G401 (cell line): ENCODE measurements at places on chromosomes 3 and 15.

GRCh38 chr15:51004103-51004551 lies 90.6 kb downstream of the TNFAIP8L3 start:
- DNase-seq, result no peak

DNA sequence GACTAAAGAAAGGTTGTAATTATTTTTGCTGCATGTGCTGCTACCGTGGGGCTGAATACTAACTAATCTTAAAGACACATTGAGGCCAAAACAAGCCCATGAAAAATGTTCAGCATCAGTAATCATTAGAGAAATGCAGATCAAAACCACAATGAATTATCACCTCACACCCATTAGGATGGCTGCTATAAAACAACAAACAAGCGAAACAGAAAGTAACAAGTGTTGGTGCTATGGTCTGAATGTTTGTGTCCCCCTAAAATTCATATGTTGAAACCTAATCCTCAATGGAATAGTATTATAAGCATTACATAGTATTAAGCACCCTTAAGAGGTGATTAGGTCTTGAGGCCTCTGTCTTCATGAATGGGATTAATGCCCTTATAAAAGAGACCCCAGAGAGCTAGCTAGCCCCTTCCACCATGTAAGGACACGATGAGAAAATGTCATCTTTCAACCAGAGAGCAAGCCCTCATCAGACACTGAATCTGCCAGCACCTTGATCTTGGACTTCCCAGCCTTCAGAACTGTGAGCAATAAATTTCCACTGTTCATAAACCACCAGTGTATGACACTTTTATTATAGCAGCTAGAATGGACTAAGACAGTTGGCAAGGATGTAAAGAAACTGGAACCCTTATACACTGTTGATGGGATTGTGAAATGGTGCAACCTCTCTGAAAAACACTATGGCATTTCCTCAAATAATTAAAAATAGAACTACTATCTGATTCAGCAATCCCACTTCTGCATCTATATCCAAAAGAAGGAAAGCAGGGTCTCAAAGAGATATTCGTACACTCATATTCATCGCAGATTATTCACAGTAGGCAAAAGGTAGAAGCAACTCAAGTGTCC lies 76.1 kb downstream of the REC114 start:
- no peak for DNase-seq

- peak; percentile 75 for DNase-seq
Measured at GRCh38 chr3:143972505-143973258, 1.1 kb downstream of the DIPK2A start.

DNA sequence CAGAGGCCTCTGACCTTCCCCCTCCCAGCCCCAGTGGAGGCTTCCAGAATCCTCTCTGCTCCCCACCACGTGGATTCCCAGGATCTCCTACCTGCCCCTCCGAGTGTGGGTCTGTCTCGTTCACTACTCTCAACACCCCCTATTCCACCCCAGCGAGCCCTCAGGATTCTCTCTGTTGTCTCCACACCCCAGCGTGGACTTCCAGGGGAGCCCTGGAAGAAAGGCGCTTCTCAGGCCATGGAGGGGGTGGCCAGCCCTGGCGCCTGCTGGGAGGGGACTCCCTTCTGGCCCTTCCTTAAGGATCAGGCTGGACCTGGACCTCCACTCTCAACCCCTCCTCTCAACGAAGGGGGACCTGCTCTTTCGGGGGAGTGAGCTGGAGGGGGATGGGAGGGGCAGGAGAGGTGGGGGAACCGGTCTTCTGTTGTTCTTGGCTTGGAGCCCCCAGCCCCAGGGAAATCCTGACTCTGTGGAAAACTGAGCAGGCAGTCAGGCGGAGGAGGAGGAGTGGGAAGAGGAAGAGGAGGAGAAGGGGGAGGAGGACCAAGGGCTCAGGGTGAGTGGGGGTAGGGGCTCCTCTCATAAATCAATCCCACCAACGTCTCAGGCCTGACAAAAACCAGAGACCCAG lies 32.9 kb downstream of the EPHB3 start:
- DNase-seq, result no peak

DNA sequence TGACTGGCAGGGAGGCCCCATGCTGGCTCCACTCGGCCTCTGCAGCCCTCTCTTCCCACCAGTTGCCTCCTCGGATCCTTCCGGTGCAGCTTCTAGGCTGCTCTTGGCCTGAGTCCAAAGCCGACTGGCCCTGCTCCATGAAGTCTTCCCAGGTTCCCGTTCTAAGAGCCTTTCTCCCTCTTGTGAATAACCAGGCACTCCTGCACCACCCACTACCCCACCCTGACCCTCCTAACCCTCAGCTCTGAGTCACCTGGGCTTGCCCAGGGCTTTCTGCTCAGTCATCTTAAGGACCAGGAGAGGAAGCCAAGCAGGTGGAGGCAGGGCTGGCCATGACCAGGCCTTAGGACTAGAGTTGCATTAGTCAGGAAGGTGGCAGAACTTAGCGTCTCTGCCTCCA lies 28.1 kb upstream of the CNBP start:
- peak; percentile 54 for DNase-seq

DNA sequence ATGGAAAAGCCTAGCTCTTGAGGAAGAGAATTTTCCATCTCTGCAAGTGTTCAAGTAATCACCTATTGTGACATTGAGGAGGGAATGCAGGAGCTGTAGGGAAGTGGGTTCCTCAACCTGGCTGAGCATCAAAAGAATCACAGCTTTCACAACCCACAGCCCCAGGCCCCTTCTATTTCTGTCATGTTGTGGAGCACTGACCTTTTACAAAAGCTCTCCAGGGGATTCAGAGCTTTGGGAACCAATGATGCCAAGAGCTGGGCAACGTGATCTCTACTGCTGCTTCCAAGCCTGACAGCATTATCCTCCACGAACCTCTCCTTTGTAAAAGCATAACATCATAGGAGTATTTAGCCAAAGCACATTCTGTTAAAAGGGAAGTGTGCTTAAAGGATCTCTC lies 231.1 kb downstream of the ADAMTS9 start:
- no peak for DNase-seq

DNA sequence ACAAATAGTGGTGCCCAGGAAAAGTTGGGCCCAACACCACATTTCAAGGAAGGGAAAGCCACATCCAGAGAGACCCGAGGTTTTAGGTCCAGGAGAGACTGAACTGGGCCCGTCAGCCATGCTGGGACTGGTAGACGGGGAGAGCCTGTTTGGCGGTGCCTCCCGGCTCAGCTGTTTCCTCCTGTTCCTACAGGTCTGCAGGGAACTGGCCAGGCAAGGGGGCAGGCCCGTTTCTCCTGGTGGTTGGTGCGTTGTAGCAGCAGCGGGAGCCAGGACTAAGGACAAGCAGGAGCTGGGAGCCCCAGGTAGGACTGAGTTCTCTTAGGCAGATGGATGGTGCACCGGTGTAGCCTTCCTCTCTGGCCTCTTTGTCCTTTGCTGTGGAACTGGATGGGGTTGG lies 3.9 kb downstream of the PRKCD start:
- no peak for DNase-seq

DNA sequence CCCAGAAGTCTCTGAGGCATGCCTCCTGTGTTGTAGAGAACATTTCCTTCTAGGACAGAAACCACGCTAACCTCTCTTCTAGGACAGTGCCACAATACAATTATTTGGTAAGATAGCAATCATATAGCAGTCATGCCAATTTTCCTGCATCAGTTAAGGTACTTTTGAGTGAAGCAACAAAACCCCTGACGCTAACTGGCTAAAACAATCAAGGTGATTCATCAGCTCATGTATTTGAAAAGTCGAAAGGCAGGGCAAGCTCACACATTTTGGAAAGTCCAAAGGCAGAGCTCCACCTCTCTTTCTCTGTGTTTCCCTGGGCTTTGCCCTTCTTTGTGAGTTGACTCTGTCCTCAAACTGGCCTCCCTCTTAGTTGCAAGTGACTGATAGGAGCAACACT lies 10.1 kb downstream of the TERC start:
- no peak for DNase-seq

GRCh38 chr3:32873531-32874130 lies 55.8 kb downstream of the TRIM71 start:
- DNase-seq, result no peak

- DNase-seq, result no peak
Measured at GRCh38 chr3:29354894-29355293, 74.0 kb downstream of the RBMS3 start.

DNA sequence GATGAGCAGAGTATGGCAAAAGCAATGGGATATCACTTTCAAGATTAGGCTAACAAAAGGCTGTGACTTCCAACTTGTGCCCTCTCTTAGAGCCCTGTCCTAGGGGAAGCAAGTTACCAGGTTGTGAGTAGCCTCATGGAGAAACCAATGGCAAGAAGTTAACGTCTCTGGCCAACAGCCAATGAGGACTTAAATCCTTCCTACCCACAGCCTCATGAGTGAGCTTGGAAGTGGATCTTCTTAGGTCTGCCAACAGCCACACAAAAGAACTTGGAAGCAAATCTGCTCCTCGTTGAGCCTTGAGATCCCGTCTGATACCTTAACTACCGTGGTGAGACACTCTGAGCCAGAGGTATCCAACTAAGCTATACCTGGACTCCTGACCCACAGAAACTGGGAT lies 5.7 kb downstream of the NME9 start:
- DNase-seq, result no peak

DNA sequence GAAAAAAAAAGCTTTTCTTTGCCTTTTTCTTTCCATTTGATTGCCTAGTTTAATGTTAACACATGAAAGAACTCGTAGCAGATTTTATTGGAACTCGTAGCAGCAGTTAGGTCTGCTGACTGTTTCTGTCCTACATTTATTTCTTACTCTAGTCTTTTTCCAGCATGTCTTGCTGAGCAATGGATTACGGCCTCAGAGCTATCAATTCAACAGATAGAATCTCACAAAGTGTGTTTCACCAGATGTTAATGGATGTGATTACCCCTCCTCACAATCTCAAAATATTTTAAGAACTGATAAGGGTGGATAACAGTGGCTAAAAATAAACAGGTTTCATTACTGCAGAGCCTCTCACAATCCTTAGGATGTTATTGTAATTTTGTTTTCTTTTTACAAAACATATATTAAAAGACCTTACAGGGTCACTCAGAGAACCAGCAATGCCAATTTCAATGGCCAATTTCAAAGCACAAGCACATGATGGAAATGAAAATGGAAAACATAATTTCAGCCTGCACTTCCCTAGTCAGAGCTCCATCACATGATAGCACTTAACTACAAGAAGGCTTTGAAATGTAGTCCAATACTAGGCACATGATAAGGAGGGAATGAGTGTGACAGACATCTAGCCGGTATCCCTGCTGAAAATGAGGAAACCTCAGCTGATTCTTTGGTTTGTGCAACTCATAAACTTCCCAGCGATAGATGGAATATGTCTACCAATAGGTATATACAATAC lies 838.1 kb upstream of the SEMA6D start:
- DNase-seq, result no peak

- no peak for DNase-seq
Measured at GRCh38 chr3:186210852-186211500, 102.1 kb upstream of the ETV5 start.

GRCh38 chr15:89460048-89460447 lies 36.3 kb downstream of the RHCG start:
- no peak for DNase-seq

DNA sequence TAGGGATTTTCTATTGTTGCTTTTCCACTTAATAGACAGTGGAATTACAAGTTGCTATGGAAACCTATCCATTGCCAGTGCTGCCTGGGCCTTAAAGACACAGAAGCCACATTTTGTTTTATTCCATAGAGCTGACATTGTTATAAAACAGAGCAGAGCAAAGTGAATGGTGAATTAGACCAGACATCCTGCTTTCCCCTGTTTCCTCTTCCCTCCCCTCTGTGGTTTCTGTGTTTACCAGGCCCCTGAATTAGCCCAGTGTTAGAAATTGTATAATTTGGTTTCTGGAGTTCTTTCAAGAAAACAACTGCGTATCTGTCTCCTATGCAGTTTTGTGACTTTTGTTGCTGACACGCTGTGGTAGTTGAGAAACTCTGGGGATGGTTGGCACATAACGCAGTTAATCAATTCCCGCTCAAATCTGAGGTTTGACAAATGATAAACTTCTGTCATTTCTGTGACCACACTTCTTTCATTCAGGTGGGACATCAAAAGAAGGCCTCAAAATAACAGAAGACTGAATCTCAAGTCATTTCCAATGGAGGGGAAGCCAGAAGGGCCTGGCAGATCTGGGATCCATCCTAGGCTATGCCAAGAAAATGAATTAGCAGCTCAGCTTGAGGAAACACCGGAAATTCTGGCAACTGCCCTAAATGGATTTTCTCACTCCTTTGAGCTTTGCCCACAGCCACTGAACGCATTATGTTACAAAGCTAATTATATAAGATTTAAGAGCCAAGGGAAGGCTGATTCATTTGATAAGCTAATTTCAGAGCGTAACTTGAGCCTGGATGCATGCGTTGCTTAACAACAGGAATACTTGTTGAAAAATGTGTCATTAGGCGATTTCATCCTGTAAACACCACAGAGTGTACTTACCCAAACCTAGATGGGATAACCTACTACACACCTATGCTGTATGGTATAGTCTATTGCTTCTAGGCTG lies 46.9 kb downstream of the NR1D2 start:
- DNase-seq, result peak; percentile 84

DNA sequence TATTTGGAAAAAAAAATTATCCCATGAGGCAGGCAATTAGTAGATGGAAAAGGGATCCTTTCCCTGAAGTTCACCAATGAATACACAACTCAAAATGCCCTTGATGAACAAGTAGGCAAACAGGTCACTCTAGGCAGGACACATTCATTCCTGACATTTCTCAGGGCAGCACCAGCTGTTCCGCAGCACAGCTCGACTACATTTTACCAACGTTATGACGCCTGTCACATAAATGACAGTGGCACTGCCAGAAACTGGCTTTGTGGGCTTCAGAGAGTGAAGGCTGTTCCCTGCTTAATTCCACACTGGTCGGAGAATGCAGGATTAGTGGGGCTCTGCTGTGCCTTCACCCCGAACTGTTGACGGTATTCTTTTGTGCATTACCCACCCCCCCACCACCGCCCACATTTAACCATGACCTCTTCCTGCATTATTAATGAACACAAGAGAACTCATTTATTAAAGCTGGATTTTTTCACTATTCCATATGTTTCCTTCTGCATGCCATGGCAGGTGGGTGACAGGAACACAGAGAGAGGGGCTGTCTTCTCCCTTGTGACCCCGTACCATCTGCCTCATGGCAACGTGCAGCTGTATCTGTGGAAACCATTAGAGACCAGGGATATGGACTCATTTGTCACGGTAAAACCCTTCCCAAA lies 197.6 kb downstream of the PDZRN3 start:
- no peak for DNase-seq

- DNase-seq, result no peak
Measured at GRCh38 chr15:66592505-66593218, 26.9 kb upstream of the LCTL start.

GRCh38 chr3:141012571-141012970 lies 38.6 kb upstream of the SPSB4 start:
- DNase-seq, result no peak

- DNase-seq, result no peak
Measured at GRCh38 chr3:196995027-196995426, 26.4 kb upstream of the PIGZ start.
